Thoracic aorta endothelial cell (primary cell): ENCODE measurements at places on chromosomes 12 and 14. TPM values are rescaled to one million over a fixed set of nuclear protein-coding genes. Genes with fewer than 3 reads are reported as not detected.

TCL1B gene
- not detected in 2 replicates for total RNA-seq

HCAR3 gene
- not detected in 2 replicates for total RNA-seq

LIMA1 gene
- total RNA-seq: 157 and 160 TPM in 2 replicates

PTPN6 gene
- 0.36 TPM in 1 of 2 replicates, not detected in the other for total RNA-seq

KRT73 gene
- total RNA-seq: not detected in 2 replicates

KRT71 gene
- total RNA-seq: not detected in 2 replicates

ITGB7 gene
- total RNA-seq: not detected in 2 replicates

SMIM41 gene
- total RNA-seq: 0.13 TPM in 1 of 2 replicates, not detected in the other

ANKRD33 gene
- 0.27 and 0.86 TPM in 2 replicates for total RNA-seq

C14orf132 gene
- total RNA-seq: 3.2 and 6.0 TPM in 2 replicates

MARK3 gene
- total RNA-seq: 126 and 130 TPM in 2 replicates

ORMDL2 gene
- total RNA-seq: 21.3 and 22.2 TPM in 2 replicates

AMN gene
- under 0.01 TPM in 1 of 2 replicates, not detected in the other for total RNA-seq

KLHDC1 gene
- total RNA-seq: 2.0 and 2.4 TPM in 2 replicates

SLC39A9 gene
- total RNA-seq: 110 and 118 TPM in 2 replicates

EPYC gene
- not detected in 2 replicates for total RNA-seq

ABCD4 gene
- 41.8 and 49.2 TPM in 2 replicates for total RNA-seq

ZDHHC22 gene
- not detected in 2 replicates for total RNA-seq

TMEM229B gene
- under 0.01 and 0.07 TPM in 2 replicates for total RNA-seq

TAS2R7 gene
- total RNA-seq: 0.13 and 0.14 TPM in 2 replicates

MAP1LC3B2 gene
- 0.72 and 0.93 TPM in 2 replicates for total RNA-seq

ARHGEF25 gene
- total RNA-seq: 2.2 and 2.7 TPM in 2 replicates

M6PR gene
- total RNA-seq: 117 and 127 TPM in 2 replicates

TCTN2 gene
- 11.6 and 17.9 TPM in 2 replicates for total RNA-seq
